ENCODE measurements at places on chromosomes 4 and X. TPM values are rescaled to one million over a fixed set of nuclear protein-coding genes. Genes with fewer than 3 reads are reported as not detected.

The UGT2B17 gene
- total RNA-seq = not detected

The PF4V1 gene
- not detected for total RNA-seq

The FRAS1 gene
- total RNA-seq = 35.8 TPM

The TMEM271 gene
- not detected for total RNA-seq

The CRMP1 gene
- total RNA-seq = 15.4 TPM

The DGAT2L6 gene
- not detected for total RNA-seq

The IL2 gene
- not detected for total RNA-seq

The PDS5A gene
- 69.3 TPM for total RNA-seq

The CCSER1 gene
- total RNA-seq = 1.4 TPM

The SPANXC gene
- total RNA-seq = not detected

The ARR3 gene
- total RNA-seq = not detected

The CYBB gene
- total RNA-seq = 0.38 TPM

The PAGE2 gene
- total RNA-seq = not detected

The SYP gene
- 1.0 TPM for total RNA-seq

The SAGE1 gene
- total RNA-seq = not detected

The GPR119 gene
- not detected for total RNA-seq

The SLC10A6 gene
- not detected for total RNA-seq

The BGN gene
- 10.3 TPM for total RNA-seq

The PARM1 gene
- total RNA-seq = 3.0 TPM

The ARAP2 gene
- 8.3 TPM for total RNA-seq

The GUCY1B1 gene
- 2.8 TPM for total RNA-seq

The FRMPD3 gene
- not detected for total RNA-seq

The PDHA1 gene
- total RNA-seq = 74.7 TPM

The PDE6B gene
- total RNA-seq = 19.7 TPM

The KLF8 gene
- total RNA-seq = 2.6 TPM

The ZNF141 gene
- total RNA-seq = 10.6 TPM

The TMEM35A gene
- 0.41 TPM for total RNA-seq

The CDX4 gene
- not detected for total RNA-seq

The TMEM47 gene
- total RNA-seq = 5.3 TPM

The ANTXR2 gene
- 32.7 TPM for total RNA-seq

The NRK gene
- 8.1 TPM for total RNA-seq

The CLCN4 gene
- 6.8 TPM for total RNA-seq

The MAGEC2 gene
- total RNA-seq = not detected

The EGF gene
- total RNA-seq = 0.21 TPM

The PABPC1L2B gene
- total RNA-seq = 0.17 TPM

The PRSS12 gene
- total RNA-seq = 1.6 TPM

The FMR1NB gene
- total RNA-seq = not detected

The ANXA3 gene
- 297 TPM for total RNA-seq

The ZDHHC15 gene
- total RNA-seq = 1.5 TPM

The FAM200B gene
- 42.1 TPM for total RNA-seq

The GABRA4 gene
- total RNA-seq = not detected

The UNC5C gene
- 2.8 TPM for total RNA-seq

The AMTN gene
- total RNA-seq = not detected

The XPNPEP2 gene
- not detected for total RNA-seq

The ABCD1 gene
- 14.2 TPM for total RNA-seq

The MGARP gene
- 0.08 TPM for total RNA-seq

The CUL4B gene
- total RNA-seq = 33.4 TPM

All from kidney epithelial cell (primary cell).